RPMI7951 (cell line): ENCODE measurements at places on chromosomes 3 and 15.

DNA sequence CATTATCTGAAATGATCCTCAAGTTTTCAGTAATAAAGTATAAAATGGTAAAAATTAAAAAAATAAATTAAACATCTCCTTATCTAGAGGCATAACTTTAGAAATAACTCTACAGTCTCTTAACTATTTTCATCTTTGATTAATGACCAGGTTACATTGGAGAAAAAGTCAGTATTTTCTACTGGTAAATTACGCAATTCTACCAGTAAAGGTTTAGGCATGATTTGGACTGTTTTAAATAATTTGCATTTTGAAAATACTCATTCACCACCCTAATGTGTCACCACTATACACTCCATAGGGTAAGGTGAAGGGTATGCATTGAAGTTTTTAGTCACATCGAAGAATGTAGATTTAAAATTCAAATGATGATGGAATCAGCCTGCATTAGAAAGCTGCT lies 45.9 kb upstream of the BCHE start:
- DNase-seq, result no peak

GRCh38 chr3:156483002-156483401 lies 71.9 kb downstream of the SSR3 start:
- DNase-seq, result no peak

DNA sequence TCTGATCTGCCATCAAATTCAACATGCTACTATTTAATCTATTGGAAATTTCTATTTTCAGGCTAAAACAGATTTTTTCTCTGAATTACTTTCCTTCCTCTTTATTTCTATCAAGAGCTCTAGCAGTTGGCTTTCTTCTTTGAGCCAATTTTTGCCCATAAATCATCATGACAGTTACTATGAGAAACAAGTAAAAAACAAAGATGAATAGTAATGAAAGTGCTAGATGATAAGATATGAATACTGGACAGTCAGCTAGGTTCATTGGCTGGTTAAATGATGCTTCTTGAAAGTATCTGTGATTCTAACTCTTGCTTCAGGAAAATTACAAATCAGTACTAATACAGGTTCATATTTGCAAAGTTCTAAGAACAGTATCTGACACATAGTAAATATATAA lies 38.6 kb upstream of the NANOGP8 start:
- DNase-seq, result no peak

GRCh38 chr15:69031013-69032001 lies 16.8 kb downstream of the NOX5 start:
- DNase-seq, result peak; percentile 45

GRCh38 chr3:37545479-37545878 lies 316.2 kb upstream of the CTDSPL start:
- DNase-seq, result no peak

DNA sequence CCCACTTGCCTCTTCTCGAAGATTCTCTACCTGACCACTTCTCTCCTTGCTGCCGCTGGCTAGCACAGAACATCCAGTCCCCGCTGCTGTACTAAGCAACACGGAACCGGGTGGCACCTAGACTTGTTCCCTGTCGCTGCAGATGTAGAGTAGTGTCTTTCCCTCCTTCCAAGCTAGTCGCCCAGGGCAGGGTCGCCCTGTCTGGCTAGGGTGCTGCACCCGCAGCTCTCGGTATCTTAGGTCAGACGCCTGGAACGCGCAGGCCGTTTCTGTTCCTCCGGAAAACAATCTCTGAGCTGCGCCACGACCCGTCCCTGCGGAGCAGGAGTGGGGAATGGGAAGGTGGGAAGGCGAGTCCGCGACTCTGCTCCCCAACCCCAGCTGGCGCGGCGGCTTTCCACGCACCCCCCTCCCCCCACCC lies 758 bp upstream of the SNX33 start:
- DNase-seq, result no peak

GRCh38 chr3:162998205-162998604 lies 1501.6 kb downstream of the OTOL1 start:
- no peak for DNase-seq

GRCh38 chr15:90402223-90402622 lies 14.2 kb downstream of the IQGAP1 start:
- peak; percentile 93 for DNase-seq

DNA sequence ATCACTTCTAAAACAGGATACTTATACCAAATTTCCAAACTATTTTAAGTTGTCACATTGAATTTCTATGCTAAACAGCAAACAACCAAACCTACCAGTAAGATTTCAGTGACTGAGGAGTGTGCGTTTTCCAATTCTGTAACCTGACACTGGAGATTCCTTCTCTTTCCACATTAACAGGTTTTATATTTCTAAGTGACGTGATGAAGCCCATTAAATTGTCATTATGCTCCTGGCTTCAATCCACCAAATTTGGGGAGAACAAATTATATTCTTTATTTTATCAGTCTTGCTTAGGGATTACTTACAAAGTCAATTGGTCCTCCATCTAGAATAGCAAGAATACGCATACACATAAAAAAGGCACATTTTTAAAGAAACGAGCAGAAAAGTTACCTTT lies 764.8 kb upstream of the NR2F2 start:
- no peak for DNase-seq

DNA sequence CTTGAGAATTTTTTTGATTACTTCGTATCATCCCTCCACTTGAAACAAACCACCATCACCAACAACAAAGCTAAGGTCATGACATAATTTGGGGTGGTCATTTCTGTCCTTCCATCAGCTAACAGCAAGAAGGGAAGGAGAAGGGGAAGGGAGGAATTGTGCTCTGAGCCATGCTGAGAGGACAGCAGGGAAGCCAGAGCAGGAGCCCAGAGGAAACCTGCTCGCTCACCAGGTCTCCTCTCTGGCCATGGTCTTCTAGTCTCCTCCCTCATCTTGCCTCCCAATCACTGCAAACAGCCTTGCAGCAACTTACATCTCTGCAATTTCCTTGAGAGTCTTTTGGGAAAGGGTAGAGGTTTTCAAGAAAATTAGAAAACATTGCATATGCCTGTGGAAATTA lies 196.7 kb downstream of the SSR3 start:
- DNase-seq, result no peak

DNA sequence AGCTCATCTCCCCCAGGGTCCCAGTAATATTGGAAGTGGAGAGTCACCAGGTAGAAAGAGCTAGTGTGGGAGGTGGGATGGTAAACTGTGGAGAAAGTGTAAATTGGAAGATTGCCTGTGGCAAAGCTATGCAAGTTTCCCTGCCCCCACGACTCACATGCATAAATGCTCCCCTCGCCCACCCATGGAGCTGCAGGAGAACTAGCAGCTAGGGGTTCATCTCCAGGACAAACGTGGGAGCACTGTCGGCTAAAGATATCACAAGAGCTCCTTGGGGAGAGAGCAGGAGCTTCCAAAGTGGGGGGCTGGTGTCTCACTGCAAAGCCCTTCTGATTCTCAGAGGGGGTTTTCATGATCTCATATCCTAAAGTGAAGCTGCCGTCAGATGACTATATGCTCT lies 91.4 kb upstream of the PLCL2 start:
- DNase-seq, result no peak

DNA sequence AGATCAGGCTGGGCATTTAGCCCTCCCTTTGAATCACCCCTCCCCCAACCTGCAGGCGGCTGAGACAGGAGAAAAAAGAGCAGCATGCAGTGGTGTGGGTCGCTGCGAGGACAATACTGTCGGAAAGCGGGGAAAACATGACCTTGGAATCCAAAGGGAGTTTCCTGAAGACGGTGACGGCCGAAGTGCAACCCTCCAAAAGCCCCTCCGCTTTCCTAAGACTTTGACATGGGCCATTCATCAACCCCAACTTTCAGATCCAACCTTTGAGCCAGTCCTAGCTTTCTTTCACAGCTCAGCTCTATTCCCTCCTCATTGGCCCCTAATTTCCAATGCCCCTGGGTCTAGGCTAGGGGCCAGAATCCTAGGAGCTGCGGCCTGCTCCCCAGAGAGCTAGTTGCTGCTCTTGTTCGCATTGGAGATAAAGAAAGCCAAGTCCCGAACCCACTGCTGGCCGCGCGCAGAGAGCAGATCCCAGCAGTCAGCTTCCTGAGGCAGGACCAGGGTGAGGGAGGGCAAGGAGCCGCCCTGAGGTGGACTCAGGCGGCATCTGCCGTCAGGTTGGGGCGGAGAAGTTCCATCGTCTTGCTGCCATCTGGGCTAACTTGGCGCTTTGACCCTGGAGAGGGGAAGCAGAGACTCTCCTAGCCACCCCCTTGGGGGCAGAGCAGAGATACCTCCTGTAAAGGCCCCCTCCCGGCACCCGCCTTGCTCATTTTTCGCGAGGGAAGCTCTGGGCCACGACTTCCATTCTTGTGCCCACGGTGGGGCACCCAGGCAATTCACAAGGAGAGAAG lies 914 bp downstream of the ZIC4 start:
- no peak for DNase-seq

DNA sequence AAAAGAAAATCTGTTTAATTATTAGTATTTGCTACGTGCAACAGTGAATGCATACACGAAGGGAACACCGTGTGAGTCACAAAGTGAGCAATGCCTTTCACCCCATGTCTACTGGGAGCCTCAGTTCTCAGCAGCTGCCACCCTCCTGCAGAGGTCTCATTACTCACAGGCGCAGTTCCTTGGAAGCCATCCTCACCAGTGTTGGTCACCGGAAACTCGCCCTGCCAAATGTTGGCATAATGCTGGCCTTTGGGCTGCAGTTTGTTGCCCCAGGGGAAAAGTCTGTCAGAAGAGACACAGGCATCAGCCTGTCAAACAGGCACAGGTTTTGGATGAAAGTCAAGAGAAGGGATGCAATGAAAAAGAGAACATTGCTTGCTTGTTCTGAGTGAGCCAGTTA lies 50.1 kb downstream of the SUMF1 start:
- peak; percentile 100 for DNase-seq

- DNase-seq, result no peak
These were observed 559.9 kb downstream of the MAGI1 start for GRCh38 chr3:65478551-65479500.

DNA sequence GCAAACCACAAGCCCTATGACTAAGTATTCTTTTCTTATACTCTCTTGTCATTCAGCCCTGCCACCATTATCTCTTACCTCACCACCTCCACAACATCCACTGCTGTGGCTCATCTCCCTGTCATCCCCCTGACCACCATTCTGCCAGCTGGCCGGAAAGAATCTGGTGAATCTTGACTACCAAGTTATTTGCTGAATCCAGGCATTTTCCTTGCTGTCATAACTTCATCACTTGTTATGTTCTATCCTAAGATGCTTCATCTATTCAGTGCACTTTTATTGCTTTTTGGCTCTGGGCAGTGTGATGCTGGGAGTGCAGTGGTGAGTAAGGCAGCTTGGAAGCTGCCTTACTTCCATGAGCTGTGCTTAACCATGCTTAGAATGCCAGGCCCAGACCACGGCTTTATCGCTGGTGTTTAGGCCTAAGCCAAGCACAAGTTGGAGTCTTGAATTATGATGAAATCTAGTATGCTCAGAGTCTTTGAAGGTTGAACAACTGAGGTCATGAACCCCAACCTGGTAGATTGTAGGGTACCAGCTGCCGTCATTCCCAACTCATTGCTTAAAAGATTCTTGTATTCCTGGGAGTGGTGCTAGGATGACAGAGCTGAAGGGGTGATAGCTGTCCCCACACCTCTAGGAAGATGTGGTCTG lies 27.0 kb upstream of the APH1B start:
- peak; percentile 97 for DNase-seq

DNA sequence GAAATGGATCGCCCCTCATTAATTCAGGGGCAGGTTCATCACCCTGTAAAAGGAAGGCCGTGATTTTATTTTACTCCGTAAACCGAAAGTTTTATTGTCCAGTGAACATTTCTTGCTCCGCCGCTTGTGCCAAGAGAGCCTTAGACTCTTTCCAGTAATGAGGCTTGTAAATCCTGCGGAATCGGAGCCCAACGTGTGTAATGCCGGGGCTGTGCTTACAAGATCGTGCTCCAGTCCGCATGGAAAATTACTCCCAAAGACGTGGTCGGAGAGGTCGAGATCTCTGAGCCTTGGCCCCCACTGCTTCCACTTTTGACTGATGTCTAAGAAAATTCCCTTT lies 649 bp upstream of the PLOD2 start:
- no peak for DNase-seq

DNA sequence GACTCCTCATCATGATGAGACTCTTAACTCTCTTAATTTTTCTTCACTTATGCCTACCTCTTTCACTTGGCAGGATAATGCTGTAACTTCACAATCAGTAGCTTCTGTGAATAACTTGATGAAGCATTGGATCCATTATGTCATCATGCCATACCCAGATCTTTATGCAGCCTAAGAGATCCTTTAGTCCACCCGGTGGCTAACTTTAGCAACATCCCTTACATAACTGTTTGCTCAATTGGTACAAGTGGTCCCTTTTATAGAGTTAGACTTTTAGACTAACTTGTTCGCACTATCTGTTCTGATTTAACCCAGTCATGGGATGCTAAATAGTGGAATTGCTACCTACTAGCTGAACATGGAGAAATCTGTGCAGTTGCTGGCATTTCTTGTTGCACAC lies 184.5 kb downstream of the USP13 start:
- DNase-seq, result no peak

- DNase-seq, result no peak
These were observed 186.5 kb upstream of the LINGO1 start for GRCh38 chr15:77819048-77819850.

GRCh38 chr3:106813742-106814141 lies 563.5 kb upstream of the CCDC54 start:
- DNase-seq, result peak; percentile 61

DNA sequence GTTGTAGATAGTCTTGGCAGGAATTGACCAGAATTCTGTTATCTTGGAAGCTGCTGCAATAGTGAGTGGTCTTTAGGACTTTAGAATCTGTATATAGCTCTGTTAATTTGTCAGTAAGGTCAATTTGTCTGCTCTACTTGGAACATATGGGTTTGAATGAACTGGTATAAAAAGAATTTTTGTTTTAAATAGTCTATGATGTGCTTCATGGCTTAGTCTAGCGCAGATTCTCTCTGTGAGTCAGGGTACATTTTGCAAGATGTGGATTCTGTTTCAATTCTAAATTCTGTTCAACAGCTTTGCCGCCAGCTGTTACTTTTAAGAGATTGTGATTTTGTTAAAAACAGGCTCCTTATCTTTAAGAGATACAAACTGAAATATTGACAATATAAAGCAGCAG lies 135.9 kb upstream of the AGBL1 start:
- no peak for DNase-seq

DNA sequence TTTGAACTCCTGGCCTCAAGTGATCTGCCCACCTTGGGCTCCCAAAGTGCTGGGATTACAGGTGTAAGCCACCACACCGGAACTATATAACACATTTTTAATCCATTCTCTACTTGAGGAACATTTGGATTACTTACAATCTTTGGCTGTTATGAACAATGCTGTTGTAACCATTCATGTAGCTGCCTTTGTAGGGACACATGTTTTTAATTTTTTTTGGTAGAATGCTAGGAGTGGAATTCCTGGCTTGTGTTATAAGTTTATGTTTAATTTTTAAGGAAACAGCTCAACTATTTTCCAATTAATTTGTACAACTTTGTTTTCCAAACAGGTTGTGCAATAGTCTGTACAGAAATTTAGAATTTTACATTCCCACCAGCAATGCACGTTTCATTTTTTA lies 51.7 kb downstream of the GPR149 start:
- no peak for DNase-seq

- no peak for DNase-seq
These were observed 176.7 kb downstream of the PDZRN3 start for GRCh38 chr3:73448041-73448440.

- DNase-seq, result no peak
These were observed 77.4 kb downstream of the SMAD6 start for GRCh38 chr15:66779331-66780009.

- DNase-seq, result no peak
These were observed 20.2 kb downstream of the ADGRG7 start for GRCh38 chr3:100629421-100630127.
